ENCODE measurements at places on chromosomes 3 and 15.

DNA sequence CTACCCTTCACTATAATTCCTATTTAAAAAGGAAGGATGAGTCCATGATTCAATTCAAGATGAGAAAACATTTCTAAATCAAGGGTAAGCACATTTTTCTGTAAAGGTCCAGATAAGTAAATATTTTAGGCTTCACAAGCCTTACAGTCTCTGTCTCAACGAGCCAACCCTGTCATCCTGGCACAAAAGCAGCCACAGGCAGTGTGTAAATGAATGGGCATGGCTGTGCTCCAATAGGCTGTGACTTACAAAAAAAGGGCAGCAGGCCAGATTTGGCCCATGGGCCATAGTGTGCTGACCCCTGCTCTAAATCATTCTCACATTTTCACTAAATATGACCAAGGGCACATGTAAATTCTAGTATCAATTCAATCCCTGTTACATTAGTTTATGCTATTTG is 200.4 kb downstream of the WNT5A start:
- DNase-seq = no peak

GRCh38 chr3:56855856-56856512 is 54.2 kb upstream of the ARHGEF3 start:
- DNase-seq = no peak

- DNase-seq = no peak
These were observed 155.1 kb upstream of the TBL1XR1 start for GRCh38 chr3:177352424-177352823.

DNA sequence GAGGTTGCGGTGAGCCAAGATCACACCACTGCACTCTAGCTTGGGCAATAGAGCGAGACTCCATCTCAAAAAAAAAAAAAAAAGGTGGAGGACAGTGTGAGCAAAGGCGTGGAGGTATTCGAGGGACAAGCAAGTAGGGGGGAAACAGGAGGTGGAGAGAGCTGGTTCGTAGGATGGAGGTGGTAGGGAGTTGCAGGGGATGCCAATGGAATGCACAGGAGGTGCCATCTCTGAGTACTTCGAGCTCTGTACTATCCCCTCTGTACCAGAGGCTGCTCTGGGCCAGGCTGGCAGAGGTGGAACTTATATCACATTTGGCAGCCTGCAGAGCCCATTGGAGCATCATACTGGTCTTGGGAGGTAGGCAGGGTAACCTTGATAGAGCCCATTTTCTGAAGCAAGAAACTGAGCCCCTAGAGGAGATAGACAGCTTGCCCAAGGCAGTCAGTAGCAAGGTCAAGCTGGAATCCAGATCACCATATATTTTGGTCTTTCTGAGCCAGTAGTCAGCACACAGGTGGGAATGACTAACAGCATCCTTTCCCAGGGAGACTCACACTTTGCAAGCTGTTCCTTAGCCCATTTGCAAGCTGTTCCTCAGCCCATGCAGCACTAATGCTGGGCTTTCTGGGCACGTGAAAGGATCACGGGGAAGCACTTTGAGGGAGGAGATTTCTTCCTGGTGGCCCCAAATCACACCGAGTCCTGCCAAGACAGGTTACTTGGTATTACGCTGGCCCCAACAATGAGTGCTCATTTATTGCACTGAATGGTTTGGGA is 9.2 kb upstream of the CCDC33 start:
- no peak for DNase-seq

GRCh38 chr3:9786825-9787669 is 5.2 kb downstream of the TADA3 start:
- DNase-seq = no peak

DNA sequence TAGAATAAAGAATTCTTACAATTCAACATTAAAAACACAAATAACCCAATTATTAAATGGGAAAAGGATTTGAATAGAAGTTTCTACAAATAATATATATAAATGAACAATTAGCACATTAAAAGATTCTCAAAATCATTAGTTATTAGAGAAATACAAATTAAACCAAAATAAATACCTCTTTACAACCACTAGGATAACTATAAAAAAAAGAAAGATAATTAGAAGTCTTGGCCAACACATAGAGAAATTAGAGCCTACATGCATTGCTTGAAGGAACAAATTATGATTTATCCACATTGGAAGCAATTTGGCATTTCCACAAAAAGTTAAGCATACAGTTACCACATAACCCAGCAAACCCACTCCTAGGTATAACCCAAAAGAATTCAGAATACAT is 502.3 kb upstream of the UBE2E2 start:
- no peak for DNase-seq

GRCh38 chr15:38308797-38309196 is 56.2 kb downstream of the SPRED1 start:
- no peak for DNase-seq

DNA sequence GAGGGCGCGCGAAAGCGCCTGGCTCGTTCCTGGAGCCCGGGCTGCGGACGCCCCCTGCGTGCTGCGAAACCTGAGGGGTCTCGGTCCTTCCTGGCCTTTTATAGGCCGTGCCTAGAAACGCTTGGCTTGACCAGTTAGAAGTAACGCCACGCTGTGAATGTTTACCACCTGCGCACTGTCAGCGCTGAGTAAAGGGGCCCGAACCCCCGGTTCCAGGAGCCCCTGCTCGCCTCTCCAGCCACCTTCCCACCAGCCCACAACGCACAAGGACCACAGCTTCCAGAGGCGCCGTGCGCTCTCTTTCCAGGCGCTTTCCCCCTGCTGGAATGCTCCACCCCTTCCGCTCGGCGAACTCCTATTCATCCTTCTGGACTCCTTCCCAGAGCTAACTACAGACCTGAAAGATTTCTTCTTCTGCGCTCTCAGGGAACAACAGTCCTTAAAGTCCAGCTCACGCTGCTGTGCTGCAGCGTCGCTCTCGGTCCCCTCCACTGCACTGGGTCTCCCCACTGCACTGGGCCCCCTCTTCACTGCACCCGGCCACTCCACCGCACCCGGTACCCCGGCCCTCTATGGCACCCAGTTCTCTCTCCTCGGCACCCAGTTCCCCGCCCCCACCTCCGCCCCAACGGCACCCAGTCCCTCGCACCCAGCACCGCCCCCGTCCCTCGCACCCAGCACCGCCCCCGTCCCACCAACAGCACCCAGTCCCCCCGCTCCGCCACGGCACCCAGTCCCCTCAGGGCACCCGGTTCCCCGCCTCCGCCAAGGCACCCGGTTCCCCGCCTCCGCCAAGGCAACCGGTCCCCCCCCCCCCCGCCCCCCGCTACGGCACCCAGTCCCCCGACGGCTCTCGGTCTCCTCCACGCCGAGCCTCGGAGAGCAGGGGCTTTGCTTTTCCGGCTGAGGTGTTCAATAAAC is 69.8 kb downstream of the SQOR start:
- DNase-seq = no peak

DNA sequence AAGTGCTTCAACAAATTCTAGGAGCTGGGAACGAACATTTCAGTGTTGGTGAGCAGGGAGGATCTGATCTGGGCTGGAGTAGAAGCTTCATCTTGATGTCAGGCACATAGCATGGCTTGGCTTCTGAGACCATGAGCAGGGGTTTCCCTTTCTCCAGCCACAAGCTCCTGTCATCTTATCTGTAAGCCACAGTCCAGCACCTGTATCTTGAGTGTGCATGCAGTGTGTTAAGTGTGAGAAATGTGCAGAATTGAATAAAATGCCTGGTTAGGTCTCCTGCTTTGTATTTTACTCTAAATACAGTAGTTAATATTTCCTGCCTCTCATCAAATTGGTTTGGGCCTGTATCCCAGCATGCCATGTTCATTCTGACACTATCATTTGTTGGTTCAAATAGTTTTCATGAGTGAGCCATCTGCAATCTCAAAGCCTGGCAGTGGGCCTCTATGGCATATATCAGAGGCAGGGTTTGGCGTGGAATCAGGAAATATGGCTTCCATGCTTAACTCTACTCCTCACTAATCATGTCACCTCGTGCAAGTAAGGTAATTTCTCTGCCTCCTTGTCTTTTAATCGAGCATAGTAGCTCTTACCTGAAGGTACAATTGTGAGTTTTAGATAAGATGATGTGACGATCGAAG is 43.3 kb downstream of the TLNRD1 start:
- DNase-seq = no peak

DNA sequence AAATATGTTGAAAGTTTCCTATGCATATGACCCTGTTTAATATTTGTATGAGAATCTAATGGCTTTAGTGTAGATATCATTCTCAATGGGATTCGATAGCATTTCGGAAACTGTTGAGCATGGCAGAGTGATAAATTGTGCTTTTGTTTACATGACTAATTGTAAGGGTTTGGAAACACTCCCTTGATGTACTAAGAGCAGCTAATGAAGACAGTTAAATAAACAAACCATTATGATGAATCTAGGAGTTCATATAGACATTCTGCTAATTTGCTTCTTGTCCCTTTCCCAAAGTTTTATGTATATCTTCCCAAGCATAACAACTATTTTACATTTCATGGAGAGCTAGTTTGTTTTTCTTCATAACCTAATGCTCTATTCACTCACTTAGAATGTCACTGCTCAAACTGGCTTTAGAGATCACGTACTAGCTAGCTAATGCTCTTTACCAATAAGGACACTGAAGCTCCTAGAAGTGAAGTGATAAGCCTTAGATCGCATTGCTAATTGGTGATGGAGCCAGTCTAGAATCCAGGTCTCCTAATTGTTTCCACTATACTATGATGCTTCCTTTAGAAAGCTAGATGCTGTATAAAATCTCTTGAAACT is 140.8 kb downstream of the TP63 start:
- no peak for DNase-seq

- DNase-seq = no peak
These were observed 476.9 kb upstream of the PROK2 start for GRCh38 chr3:72261566-72262564.

DNA sequence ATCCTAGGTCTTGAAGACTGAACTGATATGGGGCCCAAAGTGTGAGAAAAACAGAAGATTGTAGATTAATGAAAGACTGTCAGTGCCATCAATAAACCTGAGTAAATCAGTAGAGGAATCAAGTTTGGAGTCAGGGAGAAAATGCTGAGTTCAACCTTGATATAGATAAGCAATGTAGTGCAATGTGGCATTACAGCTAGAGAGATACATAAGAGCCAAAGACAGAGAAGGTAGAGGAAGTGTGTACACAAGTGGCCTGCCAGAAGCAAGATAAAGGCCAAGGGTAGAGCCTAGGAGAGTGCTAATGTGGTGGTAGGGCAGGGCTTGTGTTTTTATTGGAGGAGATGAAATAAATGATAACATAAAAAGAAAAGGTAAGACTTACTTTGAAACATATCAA is 26.0 kb upstream of the EID1 start:
- DNase-seq = no peak

GRCh38 chr15:97082830-97083229 is 752.3 kb downstream of the NR2F2 start:
- DNase-seq = no peak

DNA sequence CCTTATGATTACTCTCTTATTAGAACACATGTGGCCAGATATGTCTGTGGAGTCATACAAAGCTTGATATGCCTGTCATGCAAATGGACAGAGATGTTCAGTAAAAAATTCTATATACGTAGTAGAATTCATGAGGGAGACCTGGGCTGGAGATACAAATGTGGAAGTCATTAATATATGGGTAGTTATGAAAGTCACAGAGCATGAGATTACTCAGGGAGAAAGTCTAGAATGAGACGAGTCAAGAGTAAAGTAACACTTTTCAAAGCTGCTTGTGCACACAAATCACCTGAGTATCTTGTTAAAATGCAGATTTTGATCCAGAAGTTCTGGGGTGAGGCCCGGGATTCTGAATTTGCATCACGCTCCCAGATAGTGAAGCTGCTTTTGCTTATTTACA is 28.4 kb downstream of the OXSM start:
- DNase-seq = no peak

DNA sequence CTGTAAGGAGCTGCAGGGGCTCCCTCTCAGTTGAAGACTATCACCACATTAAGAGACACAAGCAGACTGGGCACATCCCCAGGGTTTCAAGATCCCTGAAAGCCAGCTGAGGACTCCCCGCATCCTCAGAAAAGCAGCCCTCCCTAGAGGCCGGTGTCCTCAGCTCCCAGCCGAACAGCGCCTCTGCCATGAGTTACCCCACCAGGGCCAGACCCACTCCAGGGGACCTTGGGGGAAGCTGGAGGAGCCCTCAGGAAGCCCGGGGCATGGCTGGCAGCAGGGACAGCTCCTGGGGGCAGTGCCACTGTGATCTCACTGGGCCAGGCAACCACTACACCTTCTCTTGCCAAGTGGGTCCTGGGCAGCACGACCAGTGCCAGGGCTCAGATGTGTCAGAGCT is 8.1 kb downstream of the KLF15 start:
- no peak for DNase-seq

- no peak for DNase-seq
These were observed 41.4 kb upstream of the THBS1 start for GRCh38 chr15:39539466-39539865.

Measured in keratinocyte (primary cell).